ENCODE measurements at places on chromosomes 6 and 20.

DNA sequence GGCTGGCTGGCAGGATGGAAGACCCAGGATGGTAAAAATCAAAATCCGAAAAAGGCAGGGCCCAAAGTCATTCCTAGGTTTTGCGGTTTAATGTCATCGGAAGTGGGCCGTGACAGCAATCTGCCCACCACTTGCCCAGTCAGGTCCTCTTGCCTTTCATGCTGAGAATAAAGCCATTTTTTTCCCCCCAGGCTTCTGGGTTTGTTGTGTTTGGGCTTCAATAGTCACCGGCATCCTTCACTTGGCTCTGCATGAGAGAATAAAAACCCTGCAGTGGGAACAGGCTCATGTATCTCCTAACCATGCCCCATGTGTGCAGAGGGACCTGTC lies 56.1 kb downstream of the MEP1A start:
- DNase-seq: no peak

DNA sequence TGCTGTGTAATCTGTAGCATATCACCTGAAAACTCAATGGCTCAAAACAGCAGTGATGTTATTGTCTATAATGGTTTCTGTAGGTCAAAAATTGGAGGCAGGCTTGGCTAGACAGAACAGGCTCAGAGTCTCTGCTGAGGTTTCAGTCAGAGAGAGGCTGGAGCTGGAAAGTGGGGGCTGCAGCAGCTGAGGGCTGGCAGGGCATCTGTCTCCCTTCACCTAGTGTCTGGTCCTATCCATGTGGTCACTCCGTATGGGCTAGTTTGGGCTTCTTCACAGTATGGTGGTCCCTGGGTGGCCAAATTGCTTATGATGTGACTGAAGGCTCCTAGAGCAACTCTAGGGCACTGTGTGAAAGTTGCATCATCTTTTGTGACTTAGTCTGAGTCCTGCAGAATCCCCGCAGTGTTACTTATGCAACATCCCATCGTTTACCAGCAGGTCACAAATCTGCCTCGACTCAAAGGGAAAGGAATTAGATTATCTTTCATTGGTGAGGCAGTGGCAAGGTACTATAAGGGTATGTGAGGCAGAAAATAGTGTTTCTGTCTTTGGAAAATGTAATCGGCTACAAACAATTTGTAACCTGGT lies 497.0 kb downstream of the EPHA7 start:
- DNase-seq: no peak

DNA sequence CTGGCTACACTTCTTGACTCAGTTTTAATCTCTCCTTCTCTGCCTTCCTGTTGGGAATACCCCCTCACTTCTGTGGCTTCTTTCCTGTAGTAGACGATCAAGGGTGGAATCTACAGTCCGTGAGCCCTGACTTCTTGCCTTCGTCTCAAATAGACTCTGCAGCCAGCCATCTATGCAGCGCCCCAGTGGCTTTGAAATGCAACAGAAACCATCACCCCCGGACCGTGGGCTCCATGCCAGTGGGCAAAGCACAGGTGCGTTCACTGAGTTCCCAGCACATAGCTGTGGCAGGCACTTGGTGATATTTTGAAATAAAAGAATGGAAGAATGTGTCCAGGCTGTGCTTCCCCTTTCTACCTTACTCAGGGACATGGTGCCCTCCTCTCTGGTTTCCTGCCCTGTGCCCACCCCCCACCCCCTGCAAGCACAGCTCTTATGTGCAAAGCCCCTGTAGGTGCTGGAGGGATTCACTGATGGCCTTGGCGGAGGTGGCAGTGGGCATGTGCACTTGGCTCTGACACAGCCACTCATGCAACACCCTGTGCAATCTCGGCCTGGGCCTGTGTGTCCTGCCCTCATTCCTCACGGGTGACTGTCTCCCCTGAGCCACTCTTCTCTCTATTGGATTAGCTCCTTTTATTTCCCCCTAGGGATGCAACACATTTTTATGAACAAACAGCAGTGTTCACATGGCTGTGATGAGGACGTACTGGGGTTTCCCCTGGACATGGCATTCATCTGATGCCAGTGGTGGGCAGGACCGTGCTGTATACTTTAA lies 5.5 kb upstream of the CDSN start:
- DNase-seq: no peak

DNA sequence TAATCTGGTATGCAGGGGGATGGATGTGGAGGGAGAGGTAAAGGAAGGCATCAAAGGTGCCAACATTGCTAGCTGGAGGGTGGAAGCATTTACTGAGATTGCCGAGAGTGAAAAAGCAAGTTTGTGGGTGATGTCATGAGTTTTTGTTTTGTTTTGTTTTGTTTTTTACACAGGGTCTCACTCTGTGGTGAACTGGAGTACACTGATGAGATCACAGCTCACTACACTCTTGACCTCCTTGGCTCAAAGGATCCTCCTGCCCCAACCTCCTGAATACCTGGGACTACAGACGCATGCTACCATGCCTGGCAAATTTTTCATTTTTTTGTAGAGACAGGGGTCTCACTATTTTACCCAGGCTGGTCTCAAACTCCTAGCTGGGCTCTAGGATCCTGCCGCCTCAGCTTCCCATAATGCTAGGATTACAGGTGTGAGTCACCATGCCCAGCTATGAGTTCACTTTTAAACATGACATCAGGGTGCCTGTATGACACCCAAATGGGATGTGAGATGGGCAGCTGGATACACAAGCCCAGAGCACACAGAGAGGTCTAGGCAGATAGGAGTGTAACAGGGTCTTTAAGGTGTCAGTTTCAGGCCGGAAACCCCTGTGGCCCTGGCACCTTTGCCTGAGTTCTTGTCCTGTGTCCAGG lies 35.1 kb upstream of the HMGA1 start:
- no peak for DNase-seq

- no peak for DNase-seq
Observed at GRCh38 chr20:4602297-4602631, 119.4 kb upstream of the PRND start.

- DNase-seq: no peak
Observed at GRCh38 chr6:70277470-70277869, 25.4 kb downstream of the COL9A1 start.

GRCh38 chr6:160102956-160103824 lies 18.4 kb upstream of the SLC22A1 start:
- DNase-seq: no peak

DNA sequence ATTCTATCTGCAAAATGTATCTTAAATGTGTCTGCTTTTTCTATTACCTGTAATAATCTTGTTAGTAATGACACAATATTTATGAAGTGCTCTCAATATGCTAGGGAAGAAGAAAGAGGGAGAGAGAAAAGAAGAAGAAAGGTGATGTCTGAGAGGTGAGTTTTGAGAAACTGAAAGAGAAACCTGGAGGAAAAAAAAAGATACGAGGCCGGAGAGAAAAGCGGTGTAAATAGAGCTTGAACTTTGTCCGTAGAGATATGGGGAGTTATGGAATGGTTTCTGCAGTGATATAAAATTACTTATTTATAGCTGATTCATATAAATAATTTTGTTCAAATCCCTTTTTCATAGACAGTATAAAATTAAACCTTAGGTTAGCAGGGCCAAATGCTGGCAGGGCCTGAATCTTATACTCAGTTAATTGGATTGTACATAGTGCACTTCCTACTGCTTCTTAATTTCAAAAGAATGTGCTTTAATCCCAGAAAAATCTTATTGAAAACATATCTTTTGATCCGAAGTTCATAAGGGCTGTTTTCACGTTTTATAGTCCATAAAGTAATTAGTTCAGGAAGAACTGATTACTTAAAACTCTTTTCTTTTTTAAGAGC lies 43.0 kb downstream of the MYB start:
- no peak for DNase-seq

DNA sequence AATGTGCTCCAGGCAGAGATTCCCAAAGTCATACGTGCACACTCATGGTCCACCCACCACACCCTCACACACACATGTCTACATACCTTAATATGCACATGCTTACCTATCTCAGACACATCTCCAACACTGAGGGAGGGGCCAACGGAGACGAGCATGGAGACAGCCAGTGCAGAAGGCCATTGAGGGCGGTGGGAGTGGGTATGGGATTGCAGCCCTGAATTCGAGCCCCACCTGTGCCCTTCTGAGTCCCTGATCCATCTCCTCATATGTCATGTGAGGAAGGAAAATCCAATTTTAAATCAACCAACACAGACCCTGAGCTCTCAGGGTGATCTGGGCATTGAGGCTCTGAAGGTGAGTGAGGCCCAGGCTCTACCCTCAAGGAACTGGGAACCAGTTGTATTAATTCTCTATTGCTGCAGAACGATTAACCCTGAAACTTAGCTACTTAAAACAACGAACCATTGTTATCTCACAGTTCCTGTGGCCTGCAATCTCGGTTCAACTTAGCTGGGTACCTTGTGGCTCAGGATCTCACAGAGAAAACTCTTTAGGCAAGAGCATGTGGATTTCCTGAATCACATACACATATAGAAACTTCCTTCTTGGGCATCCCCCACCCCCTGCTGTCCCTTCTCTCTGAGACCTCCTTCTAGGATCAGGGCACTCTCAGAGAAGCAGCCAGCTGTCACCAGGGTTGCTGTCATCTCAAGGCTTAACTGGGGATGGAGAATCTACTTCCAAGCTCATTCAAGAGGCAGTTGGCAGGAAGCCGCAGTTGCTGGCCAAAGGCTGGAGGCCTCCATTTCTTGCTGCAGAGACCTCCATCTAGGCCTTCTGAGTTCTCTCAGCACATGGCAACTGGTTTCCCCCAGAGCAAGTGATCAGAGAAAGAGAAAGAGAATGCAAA lies 28.3 kb downstream of the GLP1R start:
- no peak for DNase-seq

DNA sequence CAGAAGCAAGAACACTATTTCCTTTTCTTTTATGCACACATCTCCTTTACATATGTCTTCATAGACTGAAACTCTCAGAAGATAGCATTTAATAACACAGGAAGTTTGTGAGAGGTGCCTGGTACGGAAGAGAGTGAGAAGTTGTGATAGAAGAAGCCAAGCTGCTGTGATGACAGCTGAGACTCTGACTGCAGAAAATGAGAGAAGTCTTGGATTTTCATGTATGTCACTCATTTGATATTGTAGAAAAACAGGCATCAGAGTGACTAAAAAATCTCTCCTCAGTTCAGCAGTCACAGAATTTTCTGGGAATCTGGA lies 154.9 kb upstream of the BMP2 start:
- no peak for DNase-seq

GRCh38 chr6:130852844-130853554 lies 25.8 kb downstream of the SMLR1 start:
- no peak for DNase-seq

GRCh38 chr6:34174846-34175399 lies 29.0 kb upstream of the GRM4 start:
- no peak for DNase-seq

GRCh38 chr6:25478973-25479372 lies 173.0 kb upstream of the SCGN start:
- DNase-seq: no peak

Measured in cortex of kidney (tissue), 1 donor.